ENCODE measurements at places on chromosomes 16 and 17. TPM values are rescaled to one million over a fixed set of nuclear protein-coding genes. Genes with fewer than 3 reads are reported as not detected.

NUBP2 gene
- total RNA-seq = 182 TPM

ATP2A3 gene
- total RNA-seq = 27.2 TPM

MRC2 gene
- 147 TPM for total RNA-seq

PDPK1 gene
- 23.2 TPM for total RNA-seq

CSH2 gene
- total RNA-seq = not detected

SULT1A3 gene
- total RNA-seq = 14.8 TPM

DPEP3 gene
- not detected for total RNA-seq

TEKT5 gene
- total RNA-seq = not detected

OR3A3 gene
- not detected for total RNA-seq

XAF1 gene
- total RNA-seq = 39.8 TPM

OSGIN1 gene
- total RNA-seq = 7.8 TPM

TMEM106A gene
- 18.5 TPM for total RNA-seq

EME1 gene
- not detected for total RNA-seq

CIBAR2 gene
- total RNA-seq = not detected

USP43 gene
- total RNA-seq = not detected

PLD6 gene
- total RNA-seq = 0.32 TPM

CSF3 gene
- total RNA-seq = 0.43 TPM

EXOSC6 gene
- 22.7 TPM for total RNA-seq

CEP295NL gene
- total RNA-seq = 10.7 TPM

KLHL10 gene
- not detected for total RNA-seq

OR1A1 gene
- total RNA-seq = not detected

PERCC1 gene
- not detected for total RNA-seq

WNT9B gene
- total RNA-seq = 5.6 TPM

PRAC2 gene
- total RNA-seq = not detected

CDR2 gene
- 36.3 TPM for total RNA-seq

KRTAP3-2 gene
- not detected for total RNA-seq

All from ascending aorta (tissue), 2 donors.